ENCODE measurements at places on chromosomes 12 and 14.

- DNase-seq: no peak
These were observed 103.9 kb upstream of the TMEM132C start for GRCh38 chr12:128163086-128163485.

- peak; percentile 46 for DNase-seq
These were observed 116.3 kb downstream of the GLT1D1 start for GRCh38 chr12:128969480-128970055.

DNA sequence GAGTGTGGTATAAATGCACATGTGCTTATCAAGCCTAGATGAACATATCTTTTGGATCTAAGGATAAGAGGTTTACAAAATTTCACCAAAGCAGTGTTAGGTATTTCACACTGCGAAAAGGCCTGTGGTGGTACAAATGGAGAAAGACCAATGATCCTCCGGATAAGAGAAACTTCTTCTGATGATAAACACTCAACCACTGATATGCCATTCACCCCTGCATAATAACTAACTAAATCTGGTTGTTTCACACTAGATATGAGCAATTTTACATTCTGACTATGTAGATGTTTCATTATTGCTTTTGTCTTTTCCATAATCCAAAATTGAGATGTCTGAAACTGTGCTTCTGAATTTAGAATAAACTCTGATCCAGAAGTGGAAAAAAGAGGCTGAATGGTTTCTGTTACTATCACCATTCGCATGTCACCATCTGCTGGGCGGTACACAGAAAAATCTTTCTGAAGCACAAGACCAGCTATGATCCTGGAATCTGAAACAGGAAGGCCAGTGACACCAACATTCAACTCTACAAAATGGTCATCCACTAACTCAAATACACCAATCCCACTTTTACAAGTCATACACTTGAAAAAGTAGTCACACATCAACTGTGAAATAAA is 1.3 kb downstream of the BBS10 start:
- peak; percentile 26 for DNase-seq

DNA sequence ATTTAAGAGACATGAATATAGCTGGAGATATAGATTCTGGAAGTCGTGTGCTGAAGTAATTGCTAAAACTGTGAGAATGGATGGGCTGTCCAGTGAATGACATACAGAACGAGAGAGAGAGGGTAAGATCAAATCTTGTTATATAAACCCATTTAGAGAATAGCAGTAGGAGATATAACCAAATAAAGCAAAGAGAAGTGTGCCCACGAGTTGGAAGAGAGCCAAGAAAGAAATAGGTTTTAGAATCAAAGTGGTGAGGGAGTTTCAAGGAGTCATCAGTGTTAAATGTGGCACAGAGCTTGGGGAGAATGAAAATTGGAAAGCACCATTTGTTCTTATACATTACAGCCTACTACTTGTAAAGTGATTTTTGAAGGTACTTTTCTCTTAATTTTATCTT is 19.2 kb downstream of the TOGARAM1 start:
- DNase-seq: no peak

DNA sequence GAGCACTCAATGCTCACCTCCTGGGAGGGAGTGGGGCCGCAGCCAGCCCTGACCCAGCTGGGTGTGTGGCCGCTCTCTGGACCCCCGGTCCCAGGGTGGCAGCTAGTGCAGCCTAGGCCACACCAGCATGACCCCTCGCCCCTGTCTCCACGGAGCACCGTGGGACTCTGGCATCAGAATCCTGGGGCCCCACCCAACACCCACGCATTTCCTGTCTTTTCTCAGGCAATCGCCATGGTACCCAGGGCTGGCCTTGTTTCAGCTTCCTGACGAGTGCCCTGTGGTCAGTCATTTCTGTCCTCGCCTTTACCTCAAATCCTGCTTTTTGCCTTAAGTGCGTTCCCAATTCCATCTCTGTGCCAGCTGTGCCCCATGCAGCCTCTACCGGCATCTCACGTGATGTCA is 15.9 kb downstream of the PACS2 start:
- no peak for DNase-seq

DNA sequence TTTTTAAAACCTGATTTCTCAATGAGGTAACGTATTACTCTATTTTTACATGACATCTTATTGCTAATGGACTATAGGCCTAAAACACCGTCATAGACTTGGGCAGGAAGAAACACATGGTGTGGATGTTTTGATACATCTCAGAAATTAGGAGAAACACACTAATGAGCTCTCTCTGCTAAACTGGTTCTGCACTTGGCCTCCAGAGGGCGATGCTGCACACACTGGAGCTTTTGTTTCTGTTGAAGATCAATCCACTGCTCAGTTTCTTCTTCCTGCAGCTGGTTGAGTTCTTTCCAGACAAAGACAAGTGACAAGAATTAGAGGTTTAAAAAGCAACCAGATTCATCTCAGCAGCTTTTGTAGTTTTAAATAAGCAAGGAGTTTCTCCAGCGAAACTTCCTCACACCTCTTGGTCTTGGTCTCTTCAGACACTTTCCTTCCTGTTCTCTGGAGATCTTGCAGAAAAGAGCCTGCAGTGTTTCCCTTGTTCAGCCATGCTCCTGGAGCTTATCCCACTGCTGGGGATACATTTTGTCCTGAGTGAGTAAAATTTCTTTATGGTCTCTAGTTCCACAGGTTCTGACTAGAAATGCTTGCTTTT is 178.5 kb upstream of the OR4E1 start:
- DNase-seq: peak; percentile 1

DNA sequence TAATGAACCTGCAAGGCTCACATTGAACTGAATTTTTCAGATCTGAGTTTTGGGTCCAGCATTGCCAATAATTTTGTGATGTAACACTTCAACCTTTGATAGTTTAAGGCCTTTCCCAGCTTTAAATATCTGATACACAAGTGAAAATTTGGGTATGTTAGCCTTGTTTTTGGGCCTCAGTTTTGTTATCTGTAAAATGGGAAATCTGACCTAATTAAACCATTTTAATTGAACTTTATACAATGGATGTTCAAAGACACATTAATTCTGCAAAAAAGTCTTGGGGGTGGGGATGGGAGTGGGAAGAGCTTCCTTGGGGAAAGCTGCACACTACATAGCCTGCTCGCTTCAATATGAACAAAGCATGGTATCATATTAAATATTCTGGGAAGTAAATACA is 5.2 kb upstream of the SPATS2 start:
- no peak for DNase-seq

GRCh38 chr12:100672075-100672592 is 98.7 kb downstream of the GAS2L3 start:
- peak; percentile 3 for DNase-seq

All from HL-60 (cell line).